Activated naive CD4-positive, alpha-beta T cell treated with Interleukin-2 at 50 U/mL for 16 hours (primary cell): ENCODE measurements at places on chromosomes 7 and 10.

- no peak for DNase-seq
Measured at GRCh38 chr10:63760034-63760707, 239.0 kb downstream of the REEP3 start.

GRCh38 chr10:116893686-116894037 lies 44.4 kb downstream of the ENO4 start:
- no peak for DNase-seq

DNA sequence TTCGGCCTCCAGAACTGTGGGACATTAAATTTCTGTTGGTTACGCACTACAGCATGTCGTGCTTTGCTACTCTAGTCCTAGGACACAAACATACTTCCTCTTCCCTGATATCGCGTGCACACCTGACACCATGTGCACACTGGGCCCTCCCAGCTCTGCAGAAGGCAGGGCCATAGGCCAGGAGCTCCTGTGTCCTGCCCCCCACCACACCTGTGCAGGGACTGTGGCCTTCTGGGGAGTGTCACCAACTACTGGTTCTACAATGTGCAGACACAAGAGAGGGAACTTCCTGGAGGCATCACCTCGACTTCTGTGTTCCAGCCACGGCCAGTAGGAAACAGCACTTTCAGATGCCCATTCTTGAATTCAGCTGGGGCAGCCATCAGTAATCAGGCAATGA lies 646.4 kb upstream of the MGMT start:
- no peak for DNase-seq

DNA sequence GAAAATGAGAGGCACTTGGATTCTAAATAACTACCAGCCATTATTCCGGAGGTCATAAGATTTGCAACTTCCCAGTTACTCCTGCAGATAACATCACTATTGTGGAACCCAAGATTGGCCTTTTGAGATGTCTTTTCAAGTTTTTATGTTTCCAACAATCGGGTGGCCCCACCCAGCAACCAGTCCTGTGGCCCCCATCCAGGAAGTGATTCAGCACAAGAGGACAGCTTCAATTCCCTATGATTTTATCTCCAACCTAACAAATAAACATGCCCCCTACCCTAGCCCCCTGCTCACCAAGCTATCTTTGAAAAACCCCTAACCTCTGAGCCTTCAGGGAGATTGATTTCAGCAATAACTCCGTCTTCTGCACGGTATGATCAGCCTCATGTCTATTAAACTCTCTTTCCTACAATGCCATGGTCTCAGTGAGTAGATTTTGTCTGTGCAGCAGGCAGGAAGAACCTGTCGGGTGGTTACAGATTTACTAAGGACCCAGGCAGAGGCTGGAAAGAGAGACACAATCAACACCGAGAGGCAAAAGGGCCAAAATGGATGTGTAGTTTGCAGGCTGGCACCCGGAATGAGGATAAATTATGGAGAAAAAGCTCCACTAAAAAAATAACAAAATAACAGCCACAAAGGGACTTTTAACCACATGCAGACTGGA lies 83.9 kb upstream of the UNC5B start:
- no peak for DNase-seq

GRCh38 chr7:152925412-152926147 lies 166.0 kb downstream of the ACTR3B start:
- no peak for DNase-seq

DNA sequence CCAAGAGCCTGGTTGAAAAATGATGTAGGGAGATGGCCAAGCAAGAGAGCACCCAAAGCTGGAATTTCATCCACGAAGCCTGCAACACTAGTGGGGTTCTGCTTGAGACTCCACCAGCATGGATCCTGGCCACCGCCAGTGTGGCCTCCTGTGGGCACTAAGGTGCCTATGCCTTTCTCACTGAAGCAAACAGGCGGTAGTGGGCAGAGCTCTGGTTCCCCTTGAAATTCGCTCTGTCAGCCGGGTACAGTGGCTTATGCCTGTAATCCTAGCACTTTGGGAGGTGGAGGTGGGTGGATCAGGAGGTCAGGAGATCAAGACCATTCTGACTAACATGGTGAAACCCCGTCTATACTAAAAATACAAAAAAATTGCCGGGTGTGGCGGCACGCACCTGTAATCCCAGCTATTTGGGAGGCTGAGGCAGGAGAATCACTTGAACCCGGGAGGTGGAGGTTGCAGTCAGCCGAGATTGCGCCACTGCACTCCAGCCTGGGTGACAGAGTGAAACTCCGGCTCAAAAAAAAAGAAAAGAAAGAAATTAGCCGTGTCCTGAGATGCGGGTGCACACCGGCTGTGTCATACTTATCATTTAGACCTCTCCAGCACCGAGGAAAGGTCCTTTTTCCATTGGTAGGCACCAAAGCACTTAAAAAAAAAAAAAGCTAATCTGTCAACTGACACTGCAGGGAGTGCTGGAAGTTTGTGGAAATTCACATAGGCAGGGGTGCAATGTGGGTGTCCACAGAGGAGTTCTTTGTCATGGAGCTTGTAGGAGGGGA lies 28.3 kb downstream of the CCM2 start:
- no peak for DNase-seq

GRCh38 chr10:120761951-120762350 lies 89.2 kb upstream of the WDR11 start:
- DNase-seq, result no peak

GRCh38 chr7:116206141-116206540 lies 4.2 kb upstream of the TES start:
- no peak for DNase-seq

GRCh38 chr7:24980534-24981170 lies 674 bp upstream of the OSBPL3 start:
- no peak for DNase-seq
